ENCODE measurements at places on chromosomes 4 and X.

- no peak for DNase-seq
Measured at GRCh38 chrX:121579016-121579760, 531.8 kb downstream of the GLUD2 start.

GRCh38 chr4:146435962-146436361 is 85.8 kb downstream of the SLC10A7 start:
- DNase-seq, result no peak

DNA sequence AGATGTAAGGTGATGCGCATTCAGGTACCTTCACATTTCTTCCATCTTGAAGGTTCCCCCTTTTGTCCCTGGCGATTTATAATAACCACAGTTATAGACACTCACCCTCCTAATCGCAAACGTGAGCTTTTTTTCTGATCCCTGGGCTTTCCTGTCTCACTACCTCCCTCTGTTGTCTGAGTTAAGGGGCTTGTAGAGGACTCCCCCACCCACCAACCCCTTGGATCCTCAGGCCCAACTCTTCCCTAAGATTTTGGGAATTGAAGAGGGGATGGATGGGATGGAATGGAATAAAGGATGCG is 1.4 kb downstream of the CNKSR2 start:
- no peak for DNase-seq

- DNase-seq, result no peak
Measured at GRCh38 chrX:69015156-69015555, 150.1 kb downstream of the PJA1 start.

- no peak for DNase-seq
Measured at GRCh38 chrX:22526339-22526738, 253.6 kb downstream of the CBLL2 start.

DNA sequence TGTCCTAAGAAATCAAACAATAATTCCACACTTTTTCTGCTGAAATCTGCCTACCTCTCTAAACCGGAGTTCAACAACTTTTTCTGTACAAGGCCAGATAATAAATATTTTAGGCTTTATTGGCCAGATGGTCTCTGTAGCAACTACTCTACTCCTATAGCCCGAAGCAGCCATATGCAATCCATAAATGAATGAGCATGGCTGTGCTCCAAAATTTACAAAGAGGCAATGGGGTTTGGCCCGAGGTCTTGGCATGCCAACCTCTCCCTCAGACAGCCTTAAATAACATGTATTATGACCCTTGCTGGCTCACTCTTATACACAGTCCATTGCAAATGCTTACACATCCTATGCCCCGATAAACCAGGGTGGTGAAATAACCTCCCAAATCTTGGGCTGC is 98.6 kb upstream of the GPM6A start:
- no peak for DNase-seq
